ENCODE measurements at places on chromosomes 2 and 18.
A peak's percentile ranks its signal among the peaks of the same experiment; 100 is the strongest.

DNA sequence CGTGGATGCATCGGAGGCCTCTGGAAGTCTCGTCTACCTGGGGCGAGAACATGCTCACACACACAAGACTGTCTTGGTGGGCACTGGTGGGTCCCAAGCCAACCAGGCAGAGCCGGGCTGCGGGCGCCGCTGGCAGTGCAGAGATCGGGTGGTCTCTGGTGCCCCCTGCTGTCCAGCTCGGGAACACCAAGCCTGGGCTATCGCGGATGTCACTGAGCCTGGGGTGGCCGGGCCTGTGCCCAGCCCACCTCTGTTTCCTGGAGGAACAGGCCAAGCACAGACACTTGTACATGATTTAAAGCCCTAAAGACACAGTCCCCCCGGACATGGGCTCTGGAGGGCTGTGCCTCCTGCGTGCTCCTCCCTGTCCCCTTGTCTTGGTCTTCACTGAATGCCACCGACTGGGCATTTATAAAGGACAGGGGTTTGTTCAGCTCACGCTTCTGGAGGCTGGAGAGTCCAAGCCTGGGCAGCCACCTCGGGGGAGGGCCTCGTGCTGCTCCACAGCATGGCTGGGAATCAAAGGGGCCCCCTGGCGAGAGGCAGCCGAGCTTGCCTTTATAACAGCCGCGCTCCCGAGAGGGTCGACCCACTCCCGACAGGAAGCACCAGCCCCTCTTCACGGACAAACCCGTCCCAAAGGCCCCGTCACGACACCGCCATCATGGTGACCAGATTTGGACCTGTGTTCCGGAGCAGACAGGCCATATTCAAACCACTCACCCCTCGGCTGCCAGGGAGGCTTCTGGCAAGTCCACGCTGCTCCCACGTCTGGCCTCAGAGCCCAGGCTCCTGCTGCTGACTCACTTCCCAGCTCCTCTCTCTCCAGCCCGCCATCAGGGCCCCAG lies 3.6 kb upstream of the OTOS start:
- peak; percentile 86 for DNase-seq

- peak; percentile 60 for DNase-seq
Observed at GRCh38 chr2:9099341-9099751, 95.9 kb upstream of the MBOAT2 start.

DNA sequence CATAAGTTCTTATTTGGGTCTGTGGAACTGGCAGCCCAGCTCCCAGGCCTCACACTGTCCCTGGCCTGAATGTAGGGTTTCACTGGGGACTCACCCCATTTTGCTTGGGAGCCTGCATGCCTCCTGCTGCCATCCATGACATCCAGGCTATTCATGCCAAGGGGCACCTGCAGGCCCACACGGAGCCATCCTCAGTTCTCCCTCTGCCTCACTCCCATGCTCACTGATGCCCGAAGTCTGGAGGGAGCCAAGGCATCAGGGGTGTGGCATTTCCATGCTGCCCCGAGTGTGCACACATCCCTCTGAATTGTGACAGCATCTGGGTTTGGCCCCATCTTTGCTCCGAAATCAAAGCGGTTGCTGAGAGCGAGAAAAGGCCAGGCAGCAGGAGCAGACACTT lies 67.4 kb upstream of the ZNF804A start:
- no peak for DNase-seq

- DNase-seq: peak; percentile 38
Observed at GRCh38 chr2:230762317-230762896, 49.8 kb downstream of the CAB39 start.

DNA sequence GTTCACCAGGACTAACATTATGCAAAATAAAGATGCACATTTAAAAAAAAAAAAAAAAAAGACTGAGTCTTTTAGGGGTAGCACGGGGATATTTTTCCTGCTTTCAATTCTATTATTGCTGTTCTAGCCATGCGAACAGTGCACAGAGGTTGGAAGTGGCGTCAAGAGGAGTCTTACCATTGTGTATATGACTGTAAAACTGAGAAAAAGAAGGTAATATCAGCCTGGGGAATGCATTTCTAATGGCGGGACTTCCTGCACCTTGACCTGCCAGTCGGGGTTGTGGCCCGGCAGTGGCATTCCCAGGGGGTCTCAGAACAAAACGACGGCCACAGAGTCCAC lies 48.5 kb upstream of the ATP6V1B1 start:
- no peak for DNase-seq

- no peak for DNase-seq
Observed at GRCh38 chr2:95313296-95314131, 16.4 kb downstream of the KCNIP3 start.

GRCh38 chr18:3604498-3605408 lies 154.8 kb downstream of the TGIF1 start:
- peak; percentile 44 for DNase-seq

DNA sequence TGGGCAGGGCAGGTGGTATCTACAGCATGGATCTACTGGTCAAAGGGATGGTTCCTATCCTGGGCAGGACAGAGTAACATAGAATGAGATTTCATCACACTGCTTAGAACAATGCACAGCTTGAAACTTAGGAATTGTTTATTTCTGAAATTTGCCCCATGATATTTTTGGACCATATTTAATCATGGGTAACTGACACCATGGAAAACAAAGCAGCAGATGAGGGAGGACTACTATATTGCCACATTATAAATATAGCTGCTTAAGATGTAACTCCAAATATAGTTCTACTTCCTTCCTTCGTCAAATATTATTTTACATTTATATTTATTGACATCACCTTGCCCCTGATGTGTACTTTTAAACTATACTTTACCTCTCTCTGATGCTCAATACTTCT lies 254.7 kb downstream of the PTPRM start:
- no peak for DNase-seq

DNA sequence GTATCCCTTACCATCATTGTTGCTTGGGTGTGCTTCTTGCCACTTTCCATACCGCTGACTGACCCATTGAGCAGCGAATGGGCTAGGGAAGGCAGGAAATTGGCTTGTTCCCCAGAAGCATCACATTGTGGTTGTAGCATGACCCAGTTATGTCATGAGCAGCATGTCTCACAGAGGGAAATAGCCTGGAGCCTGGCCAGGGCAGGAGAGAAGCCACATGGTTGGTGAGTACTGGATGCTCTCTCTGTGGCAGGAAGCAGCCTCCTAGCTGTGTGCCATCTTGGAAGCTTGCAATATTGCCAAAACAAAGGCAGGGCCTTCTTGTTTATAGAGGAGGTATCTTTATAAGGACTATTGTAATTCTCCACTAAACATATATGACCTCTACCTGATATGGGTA lies 482.6 kb downstream of the PIK3C3 start:
- no peak for DNase-seq

DNA sequence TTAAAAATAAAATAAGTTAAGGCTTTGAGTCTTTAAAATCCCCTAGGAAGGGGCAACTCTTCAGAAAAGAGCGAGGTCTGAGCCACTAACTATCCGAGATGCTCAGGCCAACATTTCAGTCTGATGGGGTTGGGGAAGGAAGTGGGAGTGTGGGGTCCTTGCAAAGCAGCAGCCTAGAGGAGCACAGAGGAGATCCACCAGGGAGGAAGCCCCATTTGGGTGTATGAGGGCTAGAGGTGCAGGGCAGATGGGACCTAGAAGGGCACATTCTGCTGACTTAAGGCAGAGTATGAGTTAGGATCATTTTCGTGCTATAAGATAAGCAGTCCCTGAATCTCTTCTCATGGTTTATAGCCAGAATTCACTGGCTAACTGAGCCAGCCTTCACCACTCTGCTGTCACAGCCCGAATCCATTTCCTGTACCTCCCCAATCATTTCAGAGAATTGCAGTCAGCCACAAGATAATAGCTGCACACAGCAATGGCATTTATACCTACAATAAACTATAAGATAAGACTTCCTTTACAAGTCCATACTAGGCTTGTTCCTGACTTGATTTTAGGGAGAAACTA lies 37.0 kb downstream of the MRPL30 start:
- no peak for DNase-seq

DNA sequence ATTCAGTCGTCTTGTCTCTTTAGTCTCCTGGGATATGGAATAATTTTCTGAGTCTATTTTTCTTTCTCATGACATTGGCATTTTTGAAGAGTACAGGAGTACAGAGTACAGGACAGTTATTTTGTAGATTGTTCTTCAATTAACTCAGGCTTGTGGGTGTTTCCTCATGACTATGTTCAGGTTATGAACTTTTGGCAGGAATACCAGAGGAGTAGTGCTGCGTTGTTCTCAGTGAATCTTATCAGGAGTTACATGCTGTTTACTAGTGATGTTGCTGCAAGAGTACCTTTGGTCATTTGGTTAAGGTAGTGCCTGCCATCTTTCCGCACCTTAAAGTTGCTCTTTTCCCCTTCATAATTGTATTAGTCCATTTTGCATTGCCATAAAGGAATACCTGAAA lies 41.3 kb upstream of the AGFG1 start:
- DNase-seq: no peak

DNA sequence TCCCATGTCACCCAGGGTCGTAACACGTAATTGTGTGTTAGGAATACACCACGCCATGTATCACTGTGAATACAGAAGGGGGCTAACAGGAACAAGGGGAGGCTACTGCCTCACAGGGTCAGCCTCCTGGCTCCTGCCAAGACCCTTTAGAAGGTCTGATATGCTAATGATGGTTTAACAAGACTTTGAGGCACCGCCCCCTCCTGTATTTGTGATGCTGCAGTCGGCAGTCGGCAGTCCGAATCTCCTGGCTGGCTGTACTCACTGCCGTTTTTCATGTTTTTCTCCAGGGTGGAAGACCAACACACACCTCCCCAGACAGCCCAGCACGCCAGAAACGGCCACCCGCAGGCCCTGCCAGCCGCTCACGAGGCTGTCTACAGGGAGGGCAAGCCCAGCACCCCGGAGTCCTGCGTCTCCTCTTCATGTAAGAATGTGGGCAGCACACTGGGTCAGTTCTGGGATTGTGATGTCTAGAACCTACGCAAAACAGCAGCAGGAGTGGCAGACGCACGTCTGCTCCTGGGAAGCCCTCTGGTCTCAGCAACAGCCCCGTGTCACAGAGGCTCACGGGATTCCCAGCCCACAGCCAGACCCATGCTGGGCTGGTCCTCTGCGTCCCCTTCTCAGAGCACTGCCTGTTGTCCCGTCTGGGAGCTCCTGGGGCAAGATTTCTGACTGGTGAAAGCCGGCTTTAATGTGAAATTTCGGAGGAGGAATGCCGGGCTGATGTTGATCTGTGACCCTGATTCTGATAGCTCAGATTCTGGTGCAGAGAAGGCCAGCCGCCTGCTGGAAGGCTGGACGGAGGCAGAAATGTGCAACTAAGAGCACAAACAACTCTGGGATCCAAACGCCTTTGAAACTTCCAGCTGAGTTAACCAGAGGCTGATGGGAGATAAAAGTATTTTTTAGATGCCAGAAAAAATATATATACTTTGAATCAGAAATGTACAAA lies 39.7 kb upstream of the B3GNT7 start:
- no peak for DNase-seq

DNA sequence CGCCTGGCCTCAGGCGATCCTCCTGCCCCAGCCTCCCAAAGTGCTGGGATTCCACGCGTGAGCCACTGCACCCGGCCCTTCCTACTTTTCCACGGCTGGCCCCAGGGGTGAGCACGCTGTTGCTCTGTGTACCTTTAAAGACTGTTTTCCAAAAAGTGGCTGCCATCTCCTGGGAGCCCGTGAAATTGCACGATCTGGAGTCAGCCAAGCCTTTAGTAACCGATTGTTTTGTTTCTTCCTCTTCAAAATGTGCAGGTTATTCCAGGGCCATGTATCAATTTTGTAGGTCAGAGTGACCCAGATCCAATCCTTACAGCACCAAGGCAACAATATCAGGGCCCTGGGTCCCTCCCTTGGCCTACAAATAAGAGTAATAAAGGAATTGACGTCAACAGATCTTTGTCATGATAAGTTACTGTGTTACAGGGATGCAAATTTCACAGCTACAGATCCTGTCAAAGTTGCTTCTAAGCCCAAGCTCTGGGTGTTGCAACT lies 135.6 kb upstream of the ZNF236 start:
- peak; percentile 37 for DNase-seq

DNA sequence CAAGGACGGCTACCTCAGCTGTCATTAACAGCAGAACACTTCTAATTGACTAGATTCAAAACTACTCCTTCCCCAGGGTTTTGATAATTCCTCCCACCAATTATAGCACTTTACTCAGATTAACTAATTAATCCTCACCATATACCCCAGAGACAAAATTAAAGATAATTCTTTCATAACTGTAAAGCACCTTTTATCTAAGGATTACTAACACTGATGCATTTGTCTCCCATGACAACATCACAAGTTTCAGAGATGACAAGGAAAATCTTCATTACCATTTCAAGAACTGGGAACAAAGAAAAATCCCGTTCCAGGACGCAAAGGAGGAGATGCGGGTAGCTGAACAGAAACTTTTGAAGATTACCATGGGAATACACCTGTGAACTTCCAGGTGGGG lies 129.4 kb upstream of the ITGA6 start:
- DNase-seq: no peak

- DNase-seq: no peak
Observed at GRCh38 chr2:231568098-231568784, 24.4 kb upstream of the TEX44 start.

GRCh38 chr2:111054791-111055691 lies 65.7 kb upstream of the BCL2L11 start:
- DNase-seq: peak; percentile 77

DNA sequence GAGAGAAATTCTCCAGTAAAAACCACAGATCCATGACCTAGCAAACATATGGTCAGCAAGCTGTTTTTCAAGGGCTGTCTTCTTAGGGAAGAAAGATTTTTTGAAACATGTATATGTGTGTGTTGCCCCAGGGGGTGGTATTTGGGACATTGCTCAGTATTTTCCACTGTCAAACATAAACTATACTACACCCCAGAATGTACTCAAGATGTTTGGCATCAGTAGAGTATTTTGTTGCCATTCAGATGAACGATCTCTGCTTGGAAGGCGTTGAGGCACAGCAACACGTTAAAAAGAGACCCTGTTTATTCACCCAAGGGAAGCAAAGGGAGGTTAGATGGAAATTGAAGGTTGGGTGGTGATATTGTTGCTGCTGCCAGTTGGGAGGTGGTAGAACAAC lies 30.0 kb downstream of the EEF1B2 start:
- DNase-seq: no peak

GRCh38 chr2:68176657-68177056 lies 19.0 kb downstream of the PNO1 start:
- no peak for DNase-seq

DNA sequence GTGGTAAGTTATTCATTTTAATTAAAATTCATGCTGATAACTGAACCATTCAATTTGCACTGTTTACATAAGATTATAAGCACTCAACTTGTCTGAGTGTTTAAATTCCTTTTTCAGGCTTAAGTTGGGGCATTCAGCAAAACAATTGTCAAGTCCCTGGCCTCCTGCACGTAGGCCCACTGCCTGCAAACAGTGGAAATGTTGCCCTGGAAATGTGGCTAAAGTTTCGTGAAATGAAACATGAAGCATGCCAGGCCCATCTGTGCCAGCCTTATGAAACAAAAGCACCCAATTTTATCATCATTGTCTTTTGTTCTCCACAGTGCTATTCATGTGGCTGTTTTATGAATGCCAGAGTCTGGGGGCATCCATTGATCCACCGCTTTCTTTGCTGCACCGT lies 163.7 kb downstream of the PTGR3 start:
- no peak for DNase-seq

All from activated CD4-positive, alpha-beta T cell treated with anti-CD3 and anti-CD28 coated beads for 48 hours (primary cell).